BJ (cell line): ENCODE measurements at places on chromosomes 5 and 9.

- DNase-seq, result peak; percentile 29
Measured at GRCh38 chr5:59206132-59206581, 623.3 kb downstream of the RAB3C start.

GRCh38 chr9:134063088-134063570 is 4.7 kb downstream of the BRD3 start:
- no peak for DNase-seq

- DNase-seq, result no peak
Measured at GRCh38 chr9:19998823-19999455, 210.1 kb upstream of the SLC24A2 start.

- DNase-seq, result no peak
Measured at GRCh38 chr5:88602584-88602983, 280.4 kb downstream of the MEF2C start.

DNA sequence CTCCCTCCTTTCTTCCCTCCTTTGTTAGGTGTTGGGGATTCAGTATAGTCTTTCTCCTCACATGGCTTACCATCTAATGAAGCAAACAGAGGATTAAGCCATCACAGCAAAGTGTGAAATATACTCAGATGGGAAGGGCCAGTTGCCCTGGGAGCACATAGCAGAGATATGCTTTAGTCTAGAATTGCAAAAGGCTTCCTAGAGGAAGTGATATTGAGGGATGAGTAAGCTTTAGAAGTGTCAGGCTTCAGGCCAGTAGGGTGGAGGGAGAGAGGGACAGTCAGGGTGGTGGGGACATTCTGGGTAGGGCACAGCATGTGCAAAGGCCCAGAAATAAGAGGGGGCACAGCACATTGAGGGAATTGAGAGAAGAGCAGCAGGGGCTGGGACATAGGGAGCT is 46.2 kb upstream of the GLRA1 start:
- DNase-seq, result no peak

DNA sequence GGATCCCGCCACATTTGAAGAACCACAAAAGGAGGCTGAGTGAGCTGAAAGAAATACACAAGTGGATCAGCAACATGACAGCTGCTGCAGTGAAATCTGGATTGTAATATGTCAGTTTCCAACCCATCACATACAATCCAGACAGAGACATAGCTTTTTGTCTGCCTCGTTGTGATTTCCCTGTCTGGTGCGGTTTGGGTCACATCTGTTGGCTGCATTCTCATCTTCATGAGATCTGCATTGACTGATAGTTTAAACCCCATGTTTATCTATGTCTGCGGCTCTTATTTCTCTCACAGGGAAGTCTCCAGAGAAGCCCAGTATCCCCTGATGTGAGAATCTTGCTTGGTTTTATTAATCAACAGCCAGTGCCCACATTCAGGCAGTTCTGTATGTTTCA is 403.1 kb upstream of the ZNF608 start:
- DNase-seq, result no peak

DNA sequence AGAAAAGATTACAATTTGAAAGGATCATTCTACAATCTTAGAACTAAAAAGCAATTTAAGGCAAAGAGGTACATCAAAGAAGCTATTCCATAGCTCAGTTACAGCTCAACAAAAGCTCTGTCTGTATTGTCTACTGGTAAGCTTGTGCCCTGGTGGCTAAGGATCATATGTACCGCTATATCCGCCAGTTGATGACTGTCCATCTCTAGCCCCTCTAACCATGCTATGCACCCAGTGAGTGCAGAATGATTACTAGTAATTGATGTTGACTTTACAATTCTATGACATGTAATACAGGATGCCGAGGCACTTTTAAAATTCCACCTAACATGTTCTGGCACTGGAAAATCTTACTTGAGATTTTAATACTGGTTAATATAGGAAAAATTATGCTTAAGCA is 13.1 kb downstream of the LOX start:
- DNase-seq, result no peak

- no peak for DNase-seq
Measured at GRCh38 chr5:172399826-172400225, 54.5 kb downstream of the SH3PXD2B start.

DNA sequence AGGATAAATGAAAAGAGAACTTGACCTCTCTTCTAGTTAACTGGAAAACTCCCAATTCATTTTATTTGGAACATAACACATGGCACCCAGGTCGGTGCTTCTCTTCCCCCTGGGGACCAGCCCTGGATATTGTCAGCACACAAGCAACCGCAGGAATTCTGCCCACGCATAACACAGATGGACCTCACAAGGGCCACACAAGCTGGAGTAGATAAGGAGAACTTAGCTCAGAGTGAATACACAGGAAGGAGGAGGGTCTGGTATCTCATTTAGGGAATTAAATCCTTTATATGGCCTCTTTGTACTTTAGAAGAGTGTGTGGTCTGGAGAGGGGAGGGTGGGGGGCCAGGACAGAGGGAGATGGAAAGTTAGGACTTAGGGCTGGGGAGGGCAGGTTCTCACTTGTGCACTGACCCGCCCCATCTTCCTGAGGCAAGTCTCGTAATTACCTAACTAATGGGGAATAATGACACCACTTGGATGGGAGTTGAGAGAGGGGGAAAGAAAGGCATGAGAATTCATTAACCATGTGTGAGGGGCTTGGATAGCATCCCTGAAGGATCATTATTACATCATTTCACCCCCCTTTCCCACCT is 341.2 kb upstream of the WWC1 start:
- DNase-seq, result peak; percentile 17

GRCh38 chr9:71915495-71915894 is 4.1 kb downstream of the C9orf85 start:
- no peak for DNase-seq

- DNase-seq, result no peak
Measured at GRCh38 chr9:136044971-136045594, 50.0 kb downstream of the NACC2 start.

GRCh38 chr5:82234885-82235284 is 43.3 kb downstream of the RPS23 start:
- no peak for DNase-seq

DNA sequence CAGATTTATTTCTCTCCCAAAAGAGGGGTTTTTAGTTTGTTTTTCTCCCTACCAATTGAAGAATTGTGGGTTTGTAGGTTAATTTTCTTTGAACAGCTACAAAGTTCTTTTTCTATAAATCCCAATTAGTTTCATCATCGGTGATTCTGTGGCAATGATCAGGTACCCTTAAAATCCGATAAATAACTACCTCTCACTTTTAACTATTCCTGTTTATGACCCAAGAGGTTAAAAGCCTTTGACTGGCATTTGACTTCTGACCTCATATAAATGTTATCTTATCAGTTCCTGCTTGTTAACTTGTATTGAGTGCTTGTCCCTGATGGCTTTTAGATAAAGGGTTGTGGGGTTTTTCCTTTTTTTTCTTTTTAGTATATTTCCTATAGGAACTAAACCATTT is 124.4 kb upstream of the TMEM161B start:
- DNase-seq, result no peak

- DNase-seq, result no peak
Measured at GRCh38 chr9:131149688-131150053, 24.3 kb downstream of the NUP214 start.

- no peak for DNase-seq
Measured at GRCh38 chr5:35131723-35132122, 84.0 kb upstream of the AGXT2 start.

GRCh38 chr5:7615566-7616061 is 219.7 kb downstream of the ADCY2 start:
- DNase-seq, result no peak

- no peak for DNase-seq
Measured at GRCh38 chr5:138569782-138570181, 5.4 kb downstream of the HSPA9 start.

DNA sequence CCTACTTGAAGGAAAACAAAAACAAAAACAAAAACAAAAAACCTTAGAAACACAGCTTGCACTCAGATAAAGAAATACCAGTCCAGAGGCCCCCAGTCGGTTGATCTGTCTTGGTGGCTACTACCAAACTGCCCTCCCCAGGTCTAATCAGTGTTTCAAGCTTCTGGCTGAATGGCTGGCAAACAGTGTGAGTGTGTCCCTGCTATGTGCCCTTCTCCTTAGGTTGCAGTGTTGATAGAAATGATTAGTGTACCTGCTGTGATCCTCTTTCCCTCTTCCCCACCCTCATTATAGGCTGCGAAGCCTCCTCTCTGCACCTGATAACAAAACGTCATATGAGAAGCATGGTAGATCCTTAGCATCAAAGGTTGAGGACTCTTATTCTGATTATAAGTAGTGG is 12.8 kb downstream of the NR4A3 start:
- DNase-seq, result no peak

DNA sequence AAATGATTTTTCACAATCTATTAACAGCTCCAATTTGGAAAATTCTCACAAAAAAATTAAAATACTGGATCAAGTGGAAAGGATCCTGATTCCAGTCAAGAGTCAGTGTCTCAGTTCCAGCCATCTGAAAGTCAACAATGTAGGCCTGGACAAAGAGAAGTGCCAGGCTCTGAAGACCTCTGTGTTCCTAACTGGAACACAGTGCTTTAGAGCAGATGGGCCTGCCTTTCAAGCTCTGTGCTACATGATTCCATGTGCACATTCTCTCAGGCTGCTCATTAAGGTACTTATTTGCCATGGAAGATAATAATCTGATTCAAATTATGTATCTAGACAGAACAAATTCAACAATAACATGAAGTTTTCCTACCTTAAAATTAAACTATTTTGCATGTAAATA is 30.2 kb upstream of the ALDH1A1 start:
- no peak for DNase-seq
